ENCODE measurements at places on chromosomes 2 and 18.

GRCh38 chr18:7059276-7059675 lies 58.3 kb downstream of the LAMA1 start:
- no peak for DNase-seq

- no peak for DNase-seq
These were observed 779 bp upstream of the LYPD6 start for GRCh38 chr2:149329489-149330126.

DNA sequence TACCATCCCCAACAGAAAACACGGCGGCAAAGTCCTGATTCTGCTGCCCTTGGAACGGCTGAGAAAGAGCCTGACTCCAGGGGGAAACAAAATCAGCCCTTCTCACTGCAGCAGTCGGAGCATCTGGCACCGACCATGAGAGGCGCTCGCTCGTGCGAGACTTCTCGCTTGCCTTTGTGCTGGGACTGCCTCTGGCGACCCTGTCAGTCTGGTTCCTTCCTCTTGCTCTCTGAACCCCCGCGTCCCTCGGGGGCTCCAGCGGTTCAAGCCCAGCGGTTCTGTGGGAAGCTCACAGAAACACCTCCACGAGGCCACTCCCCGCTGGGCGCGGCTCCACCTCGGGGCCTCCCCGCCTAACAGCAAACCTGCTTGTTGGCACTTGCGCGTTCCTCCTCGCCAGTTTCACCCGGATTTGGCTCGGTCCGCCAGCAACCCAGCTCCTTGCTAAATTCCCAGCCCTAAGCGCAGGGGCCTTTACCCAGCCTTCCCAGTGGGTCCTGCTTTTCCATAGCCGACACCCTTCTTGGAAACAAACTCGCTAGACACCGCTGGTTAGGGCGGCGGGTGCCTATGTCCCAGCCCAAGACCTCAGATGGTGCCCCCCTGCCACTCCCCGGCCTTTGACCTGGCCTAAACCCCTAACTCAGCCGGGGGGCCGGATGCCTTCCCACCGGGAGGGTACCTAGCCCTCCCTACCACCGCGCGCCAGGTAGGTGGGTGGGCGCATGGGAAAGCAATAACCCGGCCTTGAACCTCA lies 2.2 kb downstream of the RND3 start:
- DNase-seq, result peak; percentile 16

DNA sequence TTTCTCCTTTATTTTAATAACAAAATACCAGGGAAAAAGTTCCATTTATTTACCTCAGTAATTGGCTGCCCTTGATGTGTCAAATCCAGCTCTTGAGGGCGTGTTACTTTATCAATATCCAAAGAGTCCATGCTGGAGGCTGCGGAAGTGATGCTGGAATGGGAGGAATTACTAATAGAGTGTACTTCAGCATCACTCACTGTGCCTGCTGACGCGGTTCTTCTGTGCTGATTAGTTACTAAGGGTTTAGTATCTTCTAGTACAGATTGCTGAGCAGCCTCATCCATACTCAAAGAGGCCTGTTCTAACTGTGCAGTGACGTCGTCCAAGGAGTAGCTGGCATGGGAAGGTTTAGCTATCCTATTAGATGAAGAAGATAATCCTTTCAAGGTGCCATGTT lies 45.6 kb downstream of the RAPH1 start:
- DNase-seq, result no peak

DNA sequence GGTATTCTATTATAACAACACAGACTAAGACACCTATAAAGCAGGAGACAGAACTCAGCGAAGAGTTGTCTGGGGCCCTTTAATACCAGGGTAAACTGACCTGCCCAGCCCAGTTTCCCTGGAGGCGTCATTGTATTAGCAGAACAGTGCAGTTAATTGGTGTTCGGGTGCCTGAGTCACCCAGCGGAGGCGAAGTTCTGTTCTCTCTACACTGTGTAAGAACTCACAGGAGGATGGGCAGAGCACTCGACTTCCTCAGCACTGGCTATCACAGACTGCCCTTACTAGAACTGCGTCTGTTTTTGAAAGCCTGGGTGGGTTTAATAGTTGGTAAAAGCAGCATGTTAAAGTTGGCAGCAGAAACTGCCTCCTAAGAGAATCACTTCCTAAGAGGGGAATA lies 106.5 kb upstream of the ATP8B1 start:
- no peak for DNase-seq

DNA sequence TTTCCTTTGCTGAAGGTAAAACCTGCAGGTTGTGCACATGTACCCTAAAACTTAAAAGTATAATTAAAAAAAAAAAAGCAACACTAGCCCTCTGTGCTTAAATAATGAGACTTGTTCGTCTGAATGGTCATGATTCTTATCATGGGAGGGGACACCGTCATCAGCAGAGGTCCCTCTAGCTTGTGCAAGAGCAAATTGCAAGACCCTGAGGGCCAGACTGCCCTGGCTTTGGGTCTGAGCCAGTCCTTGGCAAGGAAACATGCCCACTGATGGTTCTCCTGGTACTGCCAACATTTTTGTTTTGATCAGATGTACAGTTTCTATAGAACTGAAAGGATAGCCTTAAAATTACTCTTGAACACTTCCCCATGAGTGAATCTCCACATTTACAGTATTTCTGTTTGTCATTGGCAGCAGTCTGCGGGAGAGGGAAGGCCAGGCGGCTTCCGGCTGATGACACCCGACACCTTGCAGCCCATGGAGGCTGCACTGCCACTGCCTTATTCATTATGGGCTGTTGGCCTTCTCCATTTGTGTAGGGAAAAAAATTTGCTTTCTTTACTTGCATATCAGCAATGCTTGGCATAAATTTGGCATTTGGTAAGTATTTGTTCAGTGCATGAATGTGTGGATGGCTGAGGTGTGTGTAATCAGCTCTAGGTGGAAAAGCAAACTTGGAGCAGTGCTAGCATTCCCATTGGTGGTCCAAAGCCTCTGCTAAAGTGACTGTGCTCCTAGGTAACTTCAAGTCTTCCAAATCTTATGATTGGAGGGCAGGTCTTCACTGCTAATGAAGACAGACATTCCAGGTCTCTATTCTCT lies 161.6 kb upstream of the ALKAL2 start:
- DNase-seq, result no peak

GRCh38 chr2:64626963-64627760 lies 26.6 kb downstream of the SERTAD2 start:
- DNase-seq, result peak; percentile 96

- DNase-seq, result no peak
These were observed 13.7 kb downstream of the SALL3 start for GRCh38 chr18:78993014-78993926.

DNA sequence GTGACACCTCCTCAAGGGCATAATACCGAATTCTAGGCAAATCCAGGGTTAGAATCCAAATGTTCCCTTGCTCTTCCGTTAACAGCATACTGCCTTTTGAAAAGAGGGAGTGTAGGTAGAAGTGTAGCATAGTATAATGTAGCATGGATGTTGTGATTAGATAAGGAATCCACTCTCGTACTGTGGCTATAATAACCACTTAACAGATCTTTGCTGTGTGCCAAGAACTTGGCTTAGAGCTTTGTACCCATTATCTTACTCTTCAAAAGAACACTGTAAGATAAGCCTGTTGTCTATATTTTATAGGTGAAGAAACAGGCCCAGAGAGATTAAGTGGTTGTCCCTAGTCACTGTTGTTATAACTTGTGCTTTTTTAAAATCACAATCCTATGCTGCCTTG lies 24.2 kb downstream of the WDR75 start:
- no peak for DNase-seq

DNA sequence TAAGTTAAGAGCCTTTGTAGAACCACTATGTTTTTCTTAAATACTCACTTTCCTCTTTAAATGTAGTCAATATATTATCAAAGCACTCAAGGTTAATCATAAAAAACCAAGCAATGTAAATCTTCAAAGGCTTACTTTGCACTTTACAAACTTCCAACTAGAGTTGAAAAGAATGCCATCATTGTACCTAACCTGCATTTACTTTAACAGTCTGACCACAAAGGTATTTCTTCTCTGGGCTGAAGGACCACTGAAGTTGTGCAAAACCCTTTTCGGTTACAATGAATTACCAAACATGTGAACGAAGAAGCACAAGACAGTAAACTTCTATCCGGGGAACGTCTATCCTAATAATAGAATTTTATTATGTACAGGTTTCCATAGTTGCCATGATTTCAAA lies 3.0 kb downstream of the HNRNPLL start:
- DNase-seq, result no peak

GRCh38 chr2:39512434-39512935 lies 75.4 kb upstream of the MAP4K3 start:
- DNase-seq, result no peak

- no peak for DNase-seq
These were observed 91.7 kb upstream of the SEC11C start for GRCh38 chr18:59048048-59048363.

DNA sequence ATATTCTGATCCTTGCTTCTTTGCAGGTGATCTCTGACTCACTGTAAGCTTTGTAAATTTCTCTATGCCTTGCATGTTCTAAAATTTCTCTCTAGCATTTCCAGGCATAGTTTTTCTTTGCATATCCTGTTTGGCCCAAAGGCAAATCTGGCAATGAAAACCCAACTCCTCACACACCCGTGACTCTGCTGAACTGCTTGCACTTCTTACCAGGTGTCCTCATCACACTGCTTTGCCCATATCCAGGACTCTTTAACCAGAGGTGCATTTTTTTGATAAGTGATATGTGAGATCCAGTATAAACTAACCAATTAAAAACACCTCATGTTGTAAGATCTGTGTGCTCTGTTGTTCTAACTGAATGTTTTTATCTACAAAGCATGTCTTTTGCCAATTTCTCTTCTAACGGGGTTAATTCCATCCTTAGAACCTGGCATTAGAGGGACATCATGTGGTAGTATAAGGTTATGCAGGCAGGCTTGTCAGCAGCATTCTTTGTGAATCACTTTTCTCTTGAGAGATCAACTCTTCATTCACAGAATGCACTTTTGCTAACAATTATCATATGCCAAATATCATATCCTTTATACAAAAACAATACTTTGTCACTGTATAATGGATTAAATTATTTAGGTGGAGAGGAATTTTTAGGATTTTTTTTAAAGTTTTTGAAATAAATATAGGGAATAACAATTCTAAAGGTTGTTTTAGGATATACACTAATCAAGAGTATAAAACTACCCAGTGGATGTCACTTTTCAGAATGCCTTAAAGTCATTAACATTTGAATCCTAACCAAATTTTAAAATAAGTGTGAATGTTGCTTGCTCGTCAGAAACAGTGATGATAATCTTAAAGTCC lies 20.8 kb upstream of the TMX3 start:
- DNase-seq, result no peak

DNA sequence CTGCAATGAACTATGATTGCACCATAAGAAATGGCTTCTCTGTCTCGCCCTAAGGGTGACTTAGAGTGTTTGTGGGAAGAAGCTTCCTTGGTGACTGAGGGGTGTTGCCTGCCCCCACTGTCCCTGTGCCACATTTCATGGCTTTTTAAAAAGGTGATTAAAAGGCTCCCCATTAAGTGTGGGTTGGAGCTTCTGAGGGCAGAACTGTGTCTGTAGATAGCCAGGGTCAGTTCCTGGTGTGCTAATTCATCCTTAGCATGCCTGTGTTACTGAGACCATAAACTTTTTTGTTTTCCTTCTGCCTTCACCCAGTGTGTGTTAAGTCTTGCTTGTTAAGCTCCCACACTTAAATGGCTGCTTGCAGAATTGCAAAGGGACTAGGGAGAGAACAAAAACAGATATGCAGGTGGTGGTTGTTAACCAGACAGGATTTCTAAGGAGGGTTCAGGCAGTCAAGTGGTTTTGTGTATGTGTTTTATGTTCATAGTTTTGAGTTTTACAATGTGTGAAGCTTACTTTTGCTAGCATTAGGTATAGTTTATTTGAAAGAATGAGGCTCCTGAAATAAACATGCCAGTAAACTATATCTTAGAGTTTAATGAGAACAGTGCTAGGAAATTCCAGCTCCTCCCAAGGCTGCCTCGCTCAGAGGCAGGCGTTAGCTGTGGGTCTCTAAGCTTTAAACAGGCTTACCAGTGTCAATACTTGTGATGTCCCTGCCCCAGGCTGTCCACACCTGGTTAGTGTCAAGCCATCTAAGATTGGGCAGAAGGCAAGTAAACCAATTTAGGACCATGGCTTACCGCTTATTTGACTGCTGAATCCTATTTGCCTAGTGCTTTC lies 14.5 kb downstream of the CERS6 start:
- DNase-seq, result no peak

All from NCI-H187 treated with DMSO at 0.1 percent for 48 hours (cell line).